ENCODE measurements at places on chromosomes 3 and 15.

- no peak for DNase-seq
Measured at GRCh38 chr3:9692416-9692815, 11.2 kb upstream of the CPNE9 start.

GRCh38 chr3:113210604-113211329 lies 590 bp upstream of the BOC start:
- DNase-seq: no peak

GRCh38 chr3:126452213-126452612 lies 23.5 kb downstream of the ZXDC start:
- DNase-seq: no peak

GRCh38 chr3:128408693-128409623 lies 57.7 kb downstream of the DNAJB8 start:
- no peak for DNase-seq

DNA sequence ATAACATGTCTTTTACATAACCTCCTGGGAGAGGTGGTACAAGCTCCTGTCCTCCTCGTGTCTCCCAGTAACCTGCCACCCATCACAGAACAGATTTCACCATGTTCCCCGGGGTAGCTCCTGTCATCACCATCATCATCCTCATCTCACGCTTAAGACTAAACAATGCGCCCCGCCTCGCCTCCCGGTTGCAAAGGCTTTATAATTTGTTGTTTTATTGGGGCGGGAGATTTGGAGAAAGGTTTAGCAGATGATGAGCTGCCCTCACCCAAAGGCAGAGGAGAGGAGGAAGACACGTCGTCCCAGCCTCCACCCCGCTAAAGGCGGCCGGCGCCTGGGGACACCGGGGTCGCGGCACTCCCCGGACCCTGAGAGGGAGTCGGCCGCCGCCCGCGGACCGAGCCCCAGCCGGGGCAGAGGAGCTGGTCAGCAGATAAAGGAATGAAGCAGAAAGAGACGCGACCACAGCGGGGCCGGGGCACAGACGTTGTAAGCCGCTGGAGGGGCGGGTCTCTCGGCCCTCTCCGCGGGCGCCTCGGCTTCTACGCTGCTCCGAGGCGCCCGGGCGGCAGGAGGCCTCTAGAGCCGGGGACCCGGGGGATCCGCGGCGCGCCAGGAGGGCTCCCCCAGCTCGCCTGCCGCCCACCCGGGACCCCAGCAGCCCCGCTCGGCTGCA lies 589 bp downstream of the HERC1 start:
- DNase-seq: peak; percentile 11

GRCh38 chr15:25892126-25892525 lies 29.0 kb upstream of the ATP10A start:
- no peak for DNase-seq

DNA sequence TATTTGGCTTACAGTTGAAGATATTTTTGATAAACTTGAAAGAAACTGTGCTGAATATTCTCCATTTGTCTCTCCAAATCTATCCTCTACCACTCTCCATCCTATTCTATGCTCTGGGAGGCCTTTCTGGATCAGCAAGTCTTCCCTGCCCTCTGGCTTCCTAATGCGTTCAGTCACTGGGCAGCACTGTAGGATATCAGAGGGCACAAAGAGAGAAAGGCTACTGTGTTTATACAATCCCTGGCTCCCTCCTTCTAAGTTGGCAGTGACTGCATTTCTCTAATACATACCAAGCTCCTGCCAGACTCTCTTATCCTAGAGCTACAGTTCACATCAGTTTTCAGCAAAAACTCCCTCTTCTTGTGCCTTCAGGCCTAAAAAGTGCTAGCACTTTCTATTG lies 102.1 kb upstream of the FHIT start:
- no peak for DNase-seq

- DNase-seq: peak; percentile 35
Measured at GRCh38 chr3:13040361-13041074, 32.7 kb downstream of the IQSEC1 start.
